ENCODE measurements at places on chromosomes 13 and 19.
A peak's percentile ranks its signal among the peaks of the same experiment; 100 is the strongest.

DNA sequence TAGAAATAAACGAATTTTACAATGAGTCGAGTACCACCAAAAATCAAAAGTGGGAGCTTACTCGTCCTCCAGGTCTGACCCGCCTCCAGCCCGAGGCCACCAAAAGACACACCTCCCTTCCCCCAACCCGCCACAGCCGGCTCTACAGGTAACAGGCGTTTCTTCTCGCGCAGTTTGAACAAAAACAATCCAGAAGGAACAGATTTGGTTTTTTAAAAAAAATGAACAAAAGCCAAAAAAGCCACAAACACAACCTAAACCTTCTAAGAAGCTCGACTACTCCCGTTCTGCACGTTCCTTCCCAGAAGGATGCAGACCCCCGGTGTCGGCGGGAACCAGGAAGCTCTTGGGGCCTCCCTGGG lies 671 bp downstream of the ZDHHC20 start:
- peak; percentile 6 for DNase-seq

- DNase-seq = no peak
These were observed 73.2 kb upstream of the MBNL2 start for GRCh38 chr13:97148894-97149293.

- DNase-seq = no peak
These were observed 193.5 kb upstream of the KL start for GRCh38 chr13:32822771-32823170.

DNA sequence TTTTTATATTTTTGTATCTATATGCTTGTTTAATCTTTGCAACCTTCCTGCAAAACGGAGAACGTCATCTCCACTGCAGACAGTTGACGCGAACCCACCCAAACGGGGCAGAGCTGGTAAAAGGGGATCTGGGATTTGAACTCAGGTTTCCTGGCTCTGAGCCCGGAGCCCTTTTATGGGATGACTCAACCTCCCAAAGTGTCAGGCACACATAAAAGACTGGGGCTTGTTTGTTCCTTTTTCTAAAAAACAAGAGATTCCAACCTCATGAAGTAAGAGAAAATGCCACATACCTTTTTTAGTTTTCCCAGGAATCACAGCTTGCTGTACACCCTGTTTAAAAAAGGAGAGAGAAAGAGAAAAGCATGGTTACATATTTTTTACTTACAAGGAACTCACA lies 78.9 kb downstream of the GADD45B start:
- DNase-seq = no peak

- no peak for DNase-seq
These were observed 630 bp downstream of the COQ8B start for GRCh38 chr19:40716031-40716481.

- no peak for DNase-seq
These were observed 12.3 kb upstream of the KATNAL1 start for GRCh38 chr13:30319655-30320054.

GRCh38 chr19:17303167-17303939 lies at the start of gene ABHD8:
Gene ABHD8, minus strand, starts transcription at chr19:17303425. Its CDS starts 1,809 bp downstream, at chr19:17301616.
- peak; percentile 77 for DNase-seq

- no peak for DNase-seq
These were observed 5.5 kb upstream of the ZNF135 start for GRCh38 chr19:58053480-58054156.

- DNase-seq = no peak
These were observed 76.8 kb downstream of the FREM2 start for GRCh38 chr13:38763446-38764381.

DNA sequence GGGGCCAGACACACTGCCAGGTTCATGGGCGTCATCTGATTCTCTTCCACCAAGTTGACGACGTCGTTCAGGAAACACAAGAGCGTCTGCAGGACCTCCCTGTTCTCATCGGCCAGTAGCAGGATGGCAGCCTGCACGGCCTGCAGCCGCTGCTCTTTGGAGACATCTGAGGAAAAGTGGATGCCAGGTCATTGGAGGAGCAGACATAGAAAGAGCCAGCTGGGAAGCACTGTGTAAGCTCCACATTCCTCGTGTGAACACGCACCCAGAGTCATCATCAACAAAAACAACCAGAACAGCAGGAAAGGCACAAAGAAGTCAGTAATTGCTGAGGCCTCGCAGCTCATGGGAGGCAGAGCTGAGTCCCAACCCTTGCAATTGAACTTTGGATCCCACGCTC lies 96.5 kb downstream of the KL start:
- DNase-seq = no peak

- peak; percentile 22 for DNase-seq
These were observed 4.6 kb downstream of the PPP5C start for GRCh38 chr19:46351241-46352041.

- no peak for DNase-seq
These were observed 21.9 kb downstream of the GRIN2D start for GRCh38 chr19:48415395-48415794.

GRCh38 chr13:110008816-110009215 lies 222.4 kb upstream of the IRS2 start:
- no peak for DNase-seq

DNA sequence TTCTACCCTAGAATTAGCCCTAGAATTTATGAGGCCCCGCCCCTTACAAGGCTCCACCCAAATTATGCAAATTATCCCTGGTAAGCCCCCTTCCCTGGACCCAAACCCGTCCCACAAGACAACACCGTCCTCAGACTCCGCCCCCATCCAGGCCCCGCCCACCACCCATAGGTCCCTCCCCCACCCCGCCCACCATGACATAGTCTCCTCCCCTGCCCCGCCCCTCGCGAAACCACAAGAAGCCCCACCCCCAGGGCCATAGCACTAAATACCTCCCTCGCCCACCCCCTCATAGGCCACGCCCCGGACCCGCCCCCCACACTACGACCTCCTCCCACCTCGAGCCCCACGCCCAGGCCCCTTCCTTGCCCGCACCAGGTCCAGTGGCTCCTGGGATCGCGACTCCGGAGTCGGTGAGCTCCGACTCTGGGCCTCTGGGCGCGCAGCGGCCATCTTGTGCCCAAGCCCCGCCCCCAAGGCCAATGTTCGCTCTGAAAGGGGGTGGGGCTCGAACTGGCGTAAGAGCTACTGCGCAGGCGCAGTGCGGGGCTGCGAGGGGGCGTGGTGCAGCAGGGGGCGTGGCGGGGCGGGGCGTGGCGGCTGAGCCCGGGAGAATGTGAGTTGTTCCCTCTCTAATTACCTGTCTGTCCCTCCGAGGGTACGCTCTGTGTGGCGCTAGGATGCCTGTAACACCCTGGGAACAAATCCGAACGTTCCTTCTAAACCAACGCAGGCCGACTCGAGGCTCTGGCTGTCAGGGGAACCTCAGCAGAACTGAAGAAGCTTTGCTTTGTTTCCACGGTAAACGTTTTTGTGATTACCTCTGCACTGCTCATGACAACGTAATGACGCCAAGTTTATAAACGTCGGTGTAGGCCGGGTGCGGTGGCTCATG lies at the start of gene ZNF784:
ZNF784 (minus strand) TSS at position 458 of the 895 bp plus-strand sequence; CDS start at position 453, 5 bp downstream.
- DNase-seq = peak; percentile 76

GRCh38 chr19:2561221-2561620 lies 85.3 kb downstream of the GADD45B start:
- no peak for DNase-seq

- DNase-seq = no peak
These were observed 15.8 kb downstream of the ARRDC2 start for GRCh38 chr19:18023622-18024251.

DNA sequence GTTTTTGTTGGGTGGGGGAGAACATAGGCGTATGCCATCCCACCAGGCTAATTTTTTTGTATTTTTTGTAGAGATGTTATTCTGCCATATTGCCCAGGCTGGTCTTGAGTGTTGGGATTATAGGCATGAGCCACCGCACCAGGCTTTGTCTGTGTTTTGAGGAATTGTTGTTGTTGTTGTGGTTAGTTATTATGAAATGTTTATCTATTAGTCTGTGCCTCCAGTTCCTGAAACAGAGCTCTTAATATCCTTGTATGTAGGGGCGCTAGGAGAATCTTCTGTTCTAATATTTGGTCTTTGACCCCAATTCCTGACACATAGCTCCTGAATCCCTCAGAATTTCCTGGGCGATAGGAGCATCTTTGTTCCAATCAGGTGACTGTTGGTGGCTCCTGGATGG lies 5.6 kb upstream of the LATS2 start:
- no peak for DNase-seq

DNA sequence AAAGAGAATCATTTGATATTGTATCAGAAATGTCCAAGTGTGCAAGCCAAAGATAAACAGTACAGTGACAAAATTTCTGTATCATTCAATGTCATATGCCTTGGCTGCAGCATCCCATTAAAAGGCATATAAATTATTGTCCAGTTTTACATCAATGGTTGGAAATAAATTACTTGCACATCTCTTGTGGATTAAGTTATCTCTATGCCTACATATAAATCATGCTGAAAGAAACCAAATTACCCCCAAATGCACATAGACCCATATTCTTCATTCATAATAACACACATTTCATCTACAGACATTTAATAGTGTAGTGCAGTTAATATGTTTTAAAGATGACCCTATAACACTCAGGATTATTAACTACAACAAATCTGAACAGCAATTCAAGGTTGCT lies 1415.7 kb upstream of the PCDH9 start:
- DNase-seq = no peak

- DNase-seq = no peak
These were observed 14.4 kb downstream of the EVI5L start for GRCh38 chr19:7844405-7844804.

DNA sequence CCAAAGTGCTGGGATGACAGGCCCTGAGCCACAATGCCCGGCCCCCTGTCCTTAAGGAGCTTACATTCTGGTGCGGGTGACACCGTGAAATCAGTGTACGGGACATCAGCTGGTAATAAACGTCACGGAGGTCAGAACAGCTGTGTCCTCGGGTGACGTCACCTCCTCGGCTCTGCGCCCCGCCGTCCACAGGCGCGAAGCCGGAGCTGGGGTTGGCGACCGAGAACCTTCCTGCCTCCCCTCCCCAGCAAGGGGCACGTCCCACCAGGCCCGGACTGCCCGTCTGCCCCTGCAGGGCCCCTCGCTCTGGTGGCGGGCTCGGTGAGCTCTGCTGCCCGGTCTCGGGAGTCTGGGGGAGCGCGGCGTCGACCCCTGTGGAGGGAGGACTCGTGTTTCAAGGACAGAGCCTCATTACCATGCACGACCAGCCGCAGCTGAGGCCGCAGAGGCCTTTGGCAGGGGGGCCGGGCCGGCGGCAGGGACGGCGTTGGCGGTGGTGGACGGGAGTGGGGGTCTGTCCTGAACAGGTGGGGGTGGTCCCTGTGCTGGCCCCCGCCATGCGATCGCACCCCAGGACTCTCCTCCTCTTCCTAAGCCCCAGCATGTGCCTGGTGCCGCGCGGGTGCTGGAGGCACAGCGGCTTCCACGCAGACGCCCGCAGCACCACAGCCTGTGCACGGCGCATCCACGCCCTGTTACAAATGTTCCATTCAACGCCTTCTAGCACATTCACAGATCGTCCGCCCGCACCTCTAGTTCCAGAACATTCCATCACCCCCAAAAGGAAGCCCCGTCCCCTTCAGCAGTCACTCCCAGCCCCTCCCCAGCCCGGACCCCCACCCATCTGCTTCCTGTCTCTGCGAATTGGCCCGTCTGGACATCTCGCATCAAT lies 5.4 kb downstream of the LINGO3 start:
- DNase-seq = no peak

- no peak for DNase-seq
These were observed 14.2 kb downstream of the FCAR start for GRCh38 chr19:54888239-54888638.

DNA sequence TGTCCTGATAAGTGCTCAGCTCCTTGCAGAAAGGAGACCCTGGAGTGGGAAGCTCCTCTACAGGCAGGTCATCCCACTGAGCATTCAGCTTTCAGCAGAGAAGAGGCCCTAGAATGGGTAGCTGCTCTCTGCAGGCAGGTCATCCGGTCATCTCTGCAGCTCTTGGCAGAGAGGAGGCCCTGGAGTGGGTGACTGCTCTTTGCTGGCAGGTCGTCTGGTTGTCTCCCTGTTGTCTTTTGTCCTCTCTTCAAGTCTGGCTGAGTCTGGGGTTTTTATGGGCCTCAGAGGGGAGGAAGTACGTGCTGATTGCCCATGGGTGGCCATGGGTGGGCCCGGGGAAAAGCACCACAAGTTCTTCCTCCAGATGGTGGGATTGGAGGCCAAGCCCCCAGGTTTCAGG lies 250.3 kb upstream of the EDNRB start:
- DNase-seq = no peak

DNA sequence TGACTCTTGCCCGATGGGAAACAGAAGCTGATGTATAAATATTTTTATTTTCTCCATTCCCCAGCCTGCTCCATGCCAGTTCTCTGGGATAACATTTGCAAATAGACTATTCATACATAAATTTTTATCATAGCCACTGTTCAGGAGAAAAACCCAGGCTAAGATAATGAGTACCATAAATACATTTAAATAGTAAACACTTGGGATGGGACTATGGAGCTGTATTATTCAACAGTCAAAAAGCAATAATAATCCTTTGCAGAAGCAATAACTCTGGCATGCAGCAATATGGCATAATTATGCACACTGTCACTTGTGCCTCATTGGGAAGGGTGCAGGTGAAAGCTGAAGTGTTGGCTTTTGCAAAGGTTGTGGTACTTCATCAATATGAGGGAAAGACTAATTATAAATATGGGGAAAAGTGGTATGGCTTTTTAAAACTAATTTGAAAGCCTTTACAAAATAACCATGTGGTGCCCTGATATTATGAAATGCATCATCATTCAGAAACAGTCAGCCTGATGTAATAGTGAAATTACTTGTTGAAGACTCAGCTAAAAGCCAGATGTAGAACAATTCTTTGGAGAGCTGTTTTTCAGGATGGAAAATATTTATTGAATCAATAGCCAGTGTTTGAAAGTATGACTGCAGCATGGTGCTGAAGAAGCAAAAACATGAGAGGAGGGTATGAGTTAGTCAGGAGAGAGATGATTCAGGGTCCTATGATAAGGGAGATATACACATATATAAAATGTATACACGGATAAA lies 2476.7 kb downstream of the PCDH9 start:
- DNase-seq = no peak

GRCh38 chr13:114140906-114141250 lies 8.5 kb upstream of the RASA3 start:
- no peak for DNase-seq

GRCh38 chr19:35045667-35046300 lies 4.3 kb downstream of the HPN start:
- peak; percentile 24 for DNase-seq

DNA sequence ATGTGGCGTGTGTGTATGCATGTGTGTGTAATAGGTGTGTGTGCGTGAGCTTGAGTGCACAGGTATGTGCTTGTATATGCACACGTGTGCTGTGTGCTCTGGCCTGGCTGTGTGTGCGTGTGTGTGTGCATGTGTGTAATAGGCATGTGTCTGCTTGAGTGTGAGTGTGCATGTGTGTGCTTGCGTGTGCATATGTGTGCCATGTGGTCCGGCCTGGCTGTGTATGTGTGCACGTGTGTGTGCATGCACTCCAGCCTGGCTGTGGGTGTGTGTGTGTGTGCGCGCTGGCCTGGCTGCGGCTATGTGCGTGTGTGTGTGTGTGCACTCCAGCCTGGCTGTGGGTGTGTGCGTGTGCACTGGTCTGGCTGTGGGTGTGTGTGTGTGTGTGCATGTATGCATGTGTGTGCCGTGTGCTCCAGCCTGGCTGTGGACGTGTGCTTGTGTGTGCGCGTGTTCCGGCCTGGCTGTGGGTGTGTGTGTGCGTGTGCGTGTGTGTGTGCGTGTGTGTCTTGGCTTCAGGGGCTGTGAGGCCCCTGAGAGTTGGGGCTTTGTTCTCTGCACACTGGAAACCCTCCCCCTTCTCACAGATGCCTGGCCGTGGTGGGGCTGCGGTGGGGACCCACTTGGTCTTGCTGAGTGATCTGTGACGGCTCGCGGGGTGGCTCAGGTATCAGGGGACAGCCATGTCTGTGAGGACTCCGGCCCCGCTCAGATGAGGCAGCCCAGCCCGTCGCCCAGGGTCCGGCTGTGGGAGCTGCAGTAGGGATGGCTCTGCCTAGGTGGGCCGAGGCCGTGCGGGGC lies 8.2 kb downstream of the SPPL2B start:
- no peak for DNase-seq
